ENCODE measurements at places on chromosomes 2 and 18. TPM values are rescaled to one million over a fixed set of nuclear protein-coding genes. Genes with fewer than 3 reads are reported as not detected.

DNA sequence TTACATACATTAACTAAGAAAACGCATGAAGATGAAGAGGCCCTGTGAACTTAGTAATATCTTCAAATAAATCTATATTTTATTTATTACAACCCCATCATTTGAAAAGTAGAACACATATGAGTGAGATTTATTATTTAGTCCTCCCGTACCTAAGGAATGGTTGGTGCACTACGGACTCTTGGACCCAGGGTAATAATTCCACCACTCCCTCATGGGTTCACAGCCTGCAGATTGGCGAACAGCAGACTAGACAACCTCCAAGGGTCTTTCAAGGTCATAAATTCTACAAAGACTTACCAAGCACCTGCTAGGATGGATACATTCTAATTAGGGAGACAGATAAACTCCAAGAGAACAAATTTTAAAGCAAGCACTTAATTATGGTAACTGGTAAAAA lies 51.6 kb downstream of the GALNT14 start:
- DNase-seq, result no peak

DNA sequence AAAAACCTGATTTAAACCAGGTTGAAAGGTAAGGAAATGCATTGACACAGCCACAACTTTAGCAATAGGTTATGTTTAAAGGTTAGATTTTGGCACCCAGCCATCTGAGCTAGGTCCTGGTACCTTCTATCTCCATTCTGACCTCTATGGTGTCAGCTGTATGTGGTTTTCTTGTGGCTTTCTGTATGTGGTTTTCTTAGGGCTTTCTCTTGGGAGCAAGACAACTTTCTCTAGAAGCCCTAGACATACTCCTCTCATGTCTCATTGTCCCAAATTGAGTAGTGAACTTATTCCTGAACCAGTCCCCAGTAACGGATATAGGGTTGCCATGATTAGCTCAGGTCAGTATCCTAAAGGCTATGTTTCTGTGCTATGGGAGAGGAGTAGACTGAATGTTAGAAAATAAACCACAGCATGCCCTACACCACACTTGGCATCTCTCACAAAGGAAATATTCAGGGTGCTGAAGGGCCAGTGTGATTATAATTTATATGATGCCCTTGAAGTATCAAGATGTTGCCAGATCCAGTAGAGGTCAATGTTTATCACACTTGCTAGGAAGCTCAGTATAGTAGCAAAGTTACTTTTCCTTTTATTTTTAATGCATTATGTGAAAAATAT lies 176.1 kb downstream of the CAPN13 start:
- no peak for DNase-seq

Gene FAHD2A
- total RNA-seq, result 40.6 TPM

DNA sequence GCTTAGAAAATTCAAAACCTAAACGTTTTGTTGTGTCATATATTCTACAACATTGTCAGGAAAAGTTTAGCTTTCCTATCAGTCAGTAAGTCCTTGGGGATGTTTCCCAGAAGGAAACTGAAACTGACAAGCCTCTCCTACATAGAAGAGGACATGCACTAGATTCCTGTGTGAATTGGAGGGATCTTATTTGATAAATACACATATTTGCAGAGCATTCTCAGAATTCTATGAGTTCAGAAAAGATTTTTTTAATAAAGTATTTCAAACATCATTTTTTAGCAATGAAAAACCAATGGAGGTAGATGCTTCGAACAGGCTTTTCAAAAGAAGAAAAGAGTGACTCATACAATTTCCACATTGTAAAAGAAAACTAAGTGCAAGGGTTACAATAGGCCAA lies 1706.7 kb downstream of the SUCLG1 start:
- DNase-seq, result no peak

DNA sequence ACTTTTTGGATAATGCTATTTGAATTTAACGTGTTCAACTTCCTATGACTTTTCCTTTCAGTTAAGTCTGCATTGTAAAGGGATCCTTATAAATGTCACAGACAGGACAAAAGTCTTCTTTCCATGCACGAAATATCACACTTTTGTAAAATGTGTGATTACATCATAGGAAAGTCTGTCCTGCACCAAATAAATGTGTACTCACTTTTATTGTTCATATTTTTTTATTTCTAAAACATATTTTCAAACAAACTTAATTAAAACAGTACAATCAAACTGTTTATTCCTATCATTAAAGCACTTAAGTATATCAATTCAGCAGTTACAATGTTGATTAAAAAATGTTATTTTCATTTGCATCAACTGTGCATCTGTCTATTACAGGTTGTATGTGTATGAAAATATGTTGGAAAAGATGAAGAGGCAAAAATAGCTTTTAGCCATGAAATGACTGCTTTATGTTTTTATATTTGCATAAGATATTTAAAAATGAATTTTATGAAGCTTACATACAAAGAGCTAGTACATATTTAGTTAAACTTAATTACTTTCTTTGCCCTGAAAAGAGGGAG lies 105.6 kb downstream of the CSRNP3 start:
- DNase-seq, result no peak

Gene ZSWIM2
- total RNA-seq, result not detected

DNA sequence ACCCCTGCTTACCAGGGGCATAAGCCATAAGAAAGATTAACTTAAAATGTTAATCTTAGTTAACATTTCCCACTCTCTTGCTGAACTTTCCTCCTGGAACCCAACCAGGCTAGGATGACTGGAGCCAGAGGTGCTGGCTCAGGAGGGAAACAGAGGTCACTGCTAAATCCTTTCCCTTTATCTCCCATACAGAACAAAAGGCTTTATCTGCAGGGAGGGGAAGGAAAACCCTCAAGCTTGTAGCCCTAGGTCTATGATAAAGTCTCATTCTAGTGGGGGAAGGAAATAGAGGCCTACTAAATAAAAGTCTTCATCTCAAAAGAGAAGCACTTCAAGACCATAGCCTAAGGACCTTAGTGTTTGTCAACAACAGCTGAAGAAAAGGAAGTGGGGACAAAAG lies 18.6 kb downstream of the HIBCH start:
- no peak for DNase-seq

Gene CFAP221
- not detected for total RNA-seq

Gene HJURP
- 84.3 TPM for total RNA-seq

DNA sequence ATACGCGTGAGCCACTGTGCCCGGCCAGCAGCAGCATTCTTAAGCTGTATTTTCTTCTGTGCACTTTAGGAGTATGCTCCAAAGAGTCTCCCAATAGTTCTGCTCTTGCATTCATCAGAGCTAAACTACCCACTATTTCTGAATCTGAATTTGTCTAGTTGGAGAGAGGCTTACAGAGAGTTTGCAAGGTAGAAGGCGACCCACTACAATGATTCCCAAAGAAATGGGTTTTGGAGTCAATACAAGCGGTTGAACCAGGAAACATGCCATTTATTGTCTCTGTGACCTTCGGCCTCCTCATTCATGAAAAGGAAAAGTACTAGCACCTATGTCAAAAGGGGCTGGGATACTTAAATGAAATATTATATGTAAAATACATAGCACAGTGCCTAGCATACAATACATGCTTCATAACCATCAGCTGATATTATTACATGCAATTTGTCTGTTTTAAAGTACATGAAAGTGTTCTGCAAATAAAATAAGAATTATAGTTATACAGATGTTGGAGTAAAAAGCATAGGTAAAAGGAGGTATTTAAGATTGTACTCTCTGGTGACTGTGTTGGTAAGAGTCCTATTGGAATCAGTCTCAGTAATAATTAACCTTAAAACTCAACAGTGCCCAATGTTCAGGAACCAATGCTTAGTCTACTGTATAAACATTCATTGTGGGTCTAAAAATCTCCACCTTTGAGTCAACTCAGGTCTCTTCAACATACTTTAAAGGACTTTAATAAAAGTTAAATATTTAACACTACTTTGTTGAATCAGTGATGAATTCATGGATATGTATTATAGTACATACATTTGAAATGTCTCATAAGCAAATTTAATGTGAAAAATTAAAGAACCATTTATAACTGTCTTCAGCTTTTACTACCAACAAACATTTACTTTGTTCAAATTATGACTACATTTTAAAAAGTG lies 89.8 kb upstream of the GRB14 start:
- DNase-seq, result no peak

- DNase-seq, result no peak
Observed at GRCh38 chr2:162172802-162173370, 20.8 kb upstream of the GCG start.

Gene EPHA4
- total RNA-seq, result 6.6 TPM

- no peak for DNase-seq
Observed at GRCh38 chr2:222088561-222088960, 210.2 kb downstream of the PAX3 start.

Gene RIT2
- total RNA-seq, result not detected

GRCh38 chr2:138147796-138148195 lies 183.5 kb downstream of the HNMT start:
- DNase-seq, result no peak

Gene MBP
- total RNA-seq, result 101 TPM

Gene ACTG2
- total RNA-seq, result not detected

Gene TCF23
- not detected for total RNA-seq

DNA sequence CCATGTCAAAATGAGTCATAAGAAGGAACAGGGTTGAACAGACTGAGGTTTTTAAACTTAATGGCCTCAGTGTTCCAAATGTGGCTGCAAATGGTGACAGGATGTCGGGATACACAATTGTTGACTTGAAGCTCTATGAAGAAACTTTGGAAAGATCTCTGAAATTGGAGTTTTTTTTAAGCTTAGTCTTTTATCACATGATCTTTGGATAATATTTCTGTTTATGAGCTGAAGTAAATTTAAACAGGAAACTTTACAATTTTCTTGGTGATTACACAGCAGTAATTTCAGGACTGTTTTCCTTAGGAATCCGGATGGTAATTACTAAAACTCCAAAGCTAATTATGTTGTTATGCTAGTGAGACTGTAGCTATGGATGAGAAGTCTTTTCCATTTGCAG lies 199.1 kb upstream of the NRXN1 start:
- no peak for DNase-seq

Gene FBXO15
- 2.1 TPM for total RNA-seq

DNA sequence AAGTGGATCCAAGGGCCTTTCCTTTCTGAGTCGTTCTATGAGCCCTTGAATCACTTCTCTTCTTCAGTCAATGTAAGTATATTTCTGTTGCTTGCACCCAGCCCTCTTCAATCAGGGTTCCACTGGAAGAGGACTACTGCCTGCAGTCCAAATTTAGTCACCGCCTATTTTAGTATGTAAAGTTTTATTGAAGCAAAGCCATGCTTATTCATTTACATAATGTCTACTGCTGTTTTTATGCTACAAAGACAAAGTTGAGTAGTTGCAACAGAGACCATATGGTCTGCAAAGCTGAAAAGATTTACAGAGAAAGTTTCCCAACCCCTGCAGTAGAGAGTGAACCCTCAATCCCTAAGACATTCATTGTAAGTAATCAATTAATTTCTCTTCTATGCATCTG lies 332.5 kb upstream of the TNP1 start:
- no peak for DNase-seq

Gene INHBB
- total RNA-seq, result not detected

Gene TTC39C
- total RNA-seq, result 38.8 TPM

Gene C2orf72
- 1.4 TPM for total RNA-seq

DNA sequence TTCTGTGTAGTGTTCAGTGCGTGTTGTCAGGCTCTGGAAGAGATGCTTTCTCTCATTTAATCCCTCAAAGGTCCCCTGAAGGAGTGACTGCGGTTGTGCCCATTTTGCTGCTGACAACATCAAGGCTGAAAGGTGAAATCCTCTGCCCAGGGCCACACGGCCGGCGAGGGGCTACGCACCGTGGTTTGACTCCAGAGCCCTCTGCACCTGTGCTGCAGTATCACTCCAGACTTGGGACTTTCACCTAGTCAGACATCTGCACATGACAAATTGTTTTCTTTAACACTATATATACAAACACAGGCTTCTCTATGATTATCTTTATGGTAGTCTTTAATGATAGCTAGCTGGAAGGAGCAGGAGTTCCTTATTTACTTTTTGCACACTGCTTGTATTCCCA lies 90.2 kb downstream of the ARMC9 start:
- no peak for DNase-seq

Gene SOWAHC
- total RNA-seq, result 0.99 TPM

DNA sequence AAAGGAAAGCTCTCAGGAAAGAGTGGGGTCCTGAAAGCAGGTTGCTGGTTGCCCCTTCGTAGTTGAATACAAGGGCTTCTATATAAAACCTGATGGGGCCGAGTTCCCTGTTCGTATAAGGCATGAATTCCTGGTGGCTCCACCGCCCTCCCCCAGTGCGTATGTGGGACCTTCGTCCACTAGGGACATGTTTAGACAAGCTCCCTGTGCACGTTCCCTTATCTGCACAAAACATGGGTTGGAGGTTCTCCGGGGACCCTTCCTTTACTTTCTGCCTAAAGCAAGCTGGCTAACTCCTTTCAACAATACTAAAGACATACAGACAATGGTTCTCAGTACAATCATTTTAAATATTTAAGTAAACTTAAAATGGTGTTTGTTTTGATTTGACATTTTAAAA lies 8.0 kb downstream of the CLUL1 start:
- no peak for DNase-seq

DNA sequence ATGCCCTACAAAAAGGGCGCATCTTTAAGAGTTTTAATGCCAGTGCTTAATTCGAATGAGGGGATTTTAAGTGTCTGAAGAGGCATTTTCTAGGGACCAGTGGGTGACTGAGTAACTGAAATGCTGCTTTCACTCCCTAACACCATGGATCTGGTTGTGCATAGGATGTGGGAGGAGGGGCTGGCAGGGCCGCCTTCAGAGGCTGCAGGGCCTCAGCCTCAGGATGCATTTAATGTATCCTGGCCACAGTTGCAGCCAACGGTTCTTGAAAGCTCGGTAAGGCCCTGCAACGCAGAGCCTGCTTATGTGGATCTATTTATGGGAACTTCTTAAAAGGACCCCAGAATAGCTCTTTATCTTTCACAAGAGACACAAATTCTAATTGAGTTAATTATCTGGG lies 25.8 kb upstream of the IL18RAP start:
- DNase-seq, result no peak

GRCh38 chr2:172072303-172072702 lies 13.0 kb upstream of the DLX1 start:
- DNase-seq, result no peak

DNA sequence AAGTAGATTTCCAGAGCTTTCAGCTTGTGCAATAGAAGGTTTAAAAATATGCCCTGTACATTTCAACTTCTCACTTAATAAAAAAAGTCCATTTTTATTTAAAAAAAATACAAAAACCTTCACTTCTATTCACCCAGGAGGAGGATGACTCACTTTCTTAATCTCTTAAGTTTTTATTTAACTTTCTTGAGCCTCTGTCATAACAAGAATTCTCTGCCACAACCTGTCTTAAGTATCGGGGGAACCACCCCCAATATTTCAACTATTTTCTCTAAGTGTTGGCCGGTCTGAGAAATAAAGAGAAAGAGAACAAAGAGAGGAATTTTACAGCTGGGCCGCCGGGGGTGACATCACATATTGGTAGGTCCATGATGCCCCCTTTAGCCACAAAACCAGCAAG lies 58.4 kb downstream of the LRATD1 start:
- no peak for DNase-seq

Gene TRIM43
- total RNA-seq, result not detected

- no peak for DNase-seq
Observed at GRCh38 chr2:31239593-31240177, 5.7 kb downstream of the EHD3 start.

Data from activated T-cell treated with anti-CD3 and anti-CD28 coated beads, Interleukin-2, amount 50 U/mL, for 72 hours (primary cell).